ENCODE measurements at places on chromosomes 11 and 22. TPM values are rescaled to one million over a fixed set of nuclear protein-coding genes. Genes with fewer than 3 reads are reported as not detected.

The RAC2 gene
- 14.4 TPM for total RNA-seq

The OTUB1 gene
- 5.5 TPM for total RNA-seq

The NPTXR gene
- total RNA-seq, result 1.3 TPM

The C11orf97 gene
- total RNA-seq, result not detected

The CFAP68 gene
- total RNA-seq, result 11.3 TPM

The DRICH1 gene
- not detected for total RNA-seq

The OR5A1 gene
- total RNA-seq, result not detected

The PHF5A gene
- 35.7 TPM for total RNA-seq

The FGF3 gene
- total RNA-seq, result not detected

The TRMT2A gene
- 28.7 TPM for total RNA-seq

The CASP5 gene
- total RNA-seq, result not detected

The ARHGAP8 gene
- total RNA-seq, result 0.41 TPM

The MUC6 gene
- total RNA-seq, result not detected

The OR4A16 gene
- total RNA-seq, result not detected

The BCO2 gene
- total RNA-seq, result 1.5 TPM

The OR5B21 gene
- total RNA-seq, result not detected

The MEI1 gene
- total RNA-seq, result not detected

The CRYBA4 gene
- not detected for total RNA-seq

The HSPB2 gene
- 3.3 TPM for total RNA-seq

The MOGAT2 gene
- not detected for total RNA-seq

The TEX54 gene
- total RNA-seq, result not detected

The KDELR3 gene
- total RNA-seq, result 22.1 TPM

The MS4A8 gene
- total RNA-seq, result 0.49 TPM

The TMEM132A gene
- 17.9 TPM for total RNA-seq

The DGAT2 gene
- total RNA-seq, result 0.16 TPM

The MIOX gene
- not detected for total RNA-seq

The CAVIN3 gene
- 323 TPM for total RNA-seq

The OR8D1 gene
- total RNA-seq, result not detected

The SLC5A1 gene
- total RNA-seq, result under 0.01 TPM

The APOC3 gene
- not detected for total RNA-seq

The PLEKHB1 gene
- total RNA-seq, result 1.1 TPM

The API5 gene
- total RNA-seq, result 81.0 TPM

The CASP4 gene
- 158 TPM for total RNA-seq

The OR2AT4 gene
- total RNA-seq, result not detected

The OR8D4 gene
- total RNA-seq, result 0.09 TPM

The CCDC116 gene
- total RNA-seq, result 0.25 TPM

The KCNQ1 gene
- total RNA-seq, result not detected

The RGL4 gene
- not detected for total RNA-seq

The OR51E2 gene
- not detected for total RNA-seq

The SLC7A4 gene
- 0.09 TPM for total RNA-seq

The C11orf91 gene
- total RNA-seq, result not detected

The AQP11 gene
- 2.8 TPM for total RNA-seq

The PLEKHA7 gene
- 0.09 TPM for total RNA-seq

The HBG2 gene
- not detected for total RNA-seq

The CD248 gene
- total RNA-seq, result 193 TPM

The EIF3L gene
- 181 TPM for total RNA-seq

The KRTAP5-10 gene
- not detected for total RNA-seq

The SMC1B gene
- total RNA-seq, result 0.09 TPM

The BBOX1 gene
- not detected for total RNA-seq

The XKR3 gene
- not detected for total RNA-seq

The C11orf16 gene
- not detected for total RNA-seq

The F2 gene
- not detected for total RNA-seq

The HEPN1 gene
- not detected for total RNA-seq

The SIK3 gene
- total RNA-seq, result 12.8 TPM

The PAK1 gene
- total RNA-seq, result 95.2 TPM
